ENCODE measurements at places on chromosomes 6 and 20.

DNA sequence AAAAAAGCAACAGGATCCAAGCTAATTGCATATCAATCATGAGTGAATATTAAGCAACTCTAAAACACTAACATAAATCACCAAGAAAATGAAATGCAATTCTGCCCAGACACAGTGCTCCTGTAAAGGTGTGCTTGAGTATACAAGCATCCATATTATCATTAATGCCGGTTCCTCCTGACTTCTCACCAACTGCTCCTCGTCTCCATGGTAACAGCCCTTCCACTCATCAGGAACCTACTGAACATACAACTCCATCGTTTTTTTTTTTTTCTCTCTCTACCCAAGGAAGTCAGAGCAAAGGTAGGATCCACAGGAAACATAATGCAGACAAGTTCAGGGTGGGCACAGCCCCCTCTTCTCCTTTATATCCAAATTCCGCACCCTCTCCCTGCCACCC lies 12.4 kb downstream of the GABBR1 start:
- H3K4me1 ChIP-seq = no peaks in the 10 kb centered on the region
- DNase-seq = no peak
- H3K36me3 ChIP-seq = peaks cover 55% of the 10 kb centered on the region
- H3K27ac ChIP-seq = no peak overlapping the region
- no peaks in the 10 kb centered on the region for H3K27me3 ChIP-seq
- no peak overlapping the region for H3K4me3 ChIP-seq

- no peaks in the 10 kb centered on the region for H3K27me3 ChIP-seq
- no peaks in the 10 kb centered on the region for H3K4me1 ChIP-seq
- H3K36me3 ChIP-seq = peaks cover 12% of the 10 kb centered on the region
- no peak overlapping the region for H3K4me3 ChIP-seq
These were observed 71.9 kb downstream of the KIF16B start for GRCh38 chr20:16501301-16501700.

DNA sequence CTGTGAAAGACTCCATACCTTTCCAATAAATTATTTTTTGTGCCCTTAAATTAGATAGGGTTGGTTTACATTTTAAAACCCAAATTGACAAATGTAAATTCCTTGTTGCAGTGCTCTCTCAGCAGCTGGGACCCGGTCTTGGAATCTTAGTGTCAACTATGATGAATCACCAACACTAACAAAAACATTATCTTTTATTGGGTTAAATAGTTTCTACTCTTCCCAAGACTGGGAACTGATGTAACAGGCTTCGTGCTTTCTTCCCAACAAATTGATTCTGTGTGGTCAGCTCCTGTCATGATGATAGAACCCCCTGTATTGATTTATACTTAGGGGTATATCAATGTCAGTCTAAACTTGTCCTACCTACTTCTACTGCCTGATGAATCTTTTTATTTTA lies 23.2 kb upstream of the AHI1 start:
- H3K4me3 ChIP-seq = no peak overlapping the region
- no peaks in the 10 kb centered on the region for H3K4me1 ChIP-seq
- no peaks in the 10 kb centered on the region for H3K27me3 ChIP-seq
- no peaks in the 10 kb centered on the region for H3K36me3 ChIP-seq
- no peak for DNase-seq

DNA sequence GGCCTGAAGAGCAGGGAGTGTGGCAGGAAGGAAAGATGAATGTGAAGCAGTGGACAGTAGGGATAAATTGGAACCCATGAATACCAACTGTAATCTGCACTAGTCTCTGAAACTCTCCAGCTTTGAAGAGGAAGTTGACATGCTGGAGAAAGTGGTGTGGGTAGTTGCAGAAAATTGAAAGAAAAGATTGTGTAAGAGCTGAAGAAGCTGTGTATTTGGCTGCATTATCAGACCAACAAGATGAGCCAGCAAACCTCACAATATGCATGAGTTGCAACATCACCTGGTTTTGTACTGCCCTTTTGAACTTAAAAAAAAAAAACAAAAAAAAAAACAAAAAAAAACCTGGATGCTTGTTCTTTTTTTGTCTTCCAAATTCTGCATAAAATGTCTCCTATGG lies 921.9 kb upstream of the EYS start:
- H3K36me3 ChIP-seq = no peaks in the 10 kb centered on the region
- no peaks in the 10 kb centered on the region for H3K27me3 ChIP-seq
- no peak overlapping the region for H3K4me3 ChIP-seq
- H3K27ac ChIP-seq = no peak overlapping the region
- no peaks in the 10 kb centered on the region for H3K4me1 ChIP-seq
- peak; percentile 54 for DNase-seq

DNA sequence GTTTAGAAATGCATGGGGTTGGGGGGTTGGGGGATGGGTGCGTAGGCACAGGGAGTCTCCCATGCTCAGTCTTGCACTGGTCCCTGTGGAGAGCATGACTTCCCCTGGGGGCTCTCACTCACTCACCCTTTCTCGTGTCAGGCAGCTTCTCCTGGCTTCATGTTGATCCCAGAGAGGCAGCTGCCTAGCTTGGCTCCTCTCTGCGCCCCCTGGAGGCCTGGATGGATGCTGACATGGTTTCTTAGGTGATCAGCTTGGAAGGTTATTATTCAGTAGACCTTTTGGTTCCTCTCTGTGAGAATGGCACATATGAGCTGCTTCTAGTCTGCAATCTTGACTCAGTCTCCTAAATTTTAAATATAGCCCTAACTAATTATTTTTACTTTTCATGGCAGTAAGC lies 109.3 kb upstream of the FAM83B start:
- H3K4me1 ChIP-seq = no peaks in the 10 kb centered on the region
- H3K4me3 ChIP-seq = no peak overlapping the region
- no peaks in the 10 kb centered on the region for H3K27me3 ChIP-seq
- H3K27ac ChIP-seq = no peak overlapping the region
- DNase-seq = no peak

GRCh38 chr6:36368921-36369865 lies 18.3 kb downstream of the ETV7 start:
- H3K27ac ChIP-seq = no peak overlapping the region
- H3K4me3 ChIP-seq = no peak overlapping the region
- DNase-seq = peak; percentile 92
- H3K27me3 ChIP-seq = peaks cover 5% of the 10 kb centered on the region

- no peaks in the 10 kb centered on the region for H3K27me3 ChIP-seq
- H3K27ac ChIP-seq = no peak overlapping the region
These were observed 46.6 kb downstream of the MOXD1 start for GRCh38 chr6:132354517-132355167.

- no peak for DNase-seq
- no peak overlapping the region for H3K4me3 ChIP-seq
These were observed 7.0 kb downstream of the LBP start for GRCh38 chr20:38353316-38353715.

DNA sequence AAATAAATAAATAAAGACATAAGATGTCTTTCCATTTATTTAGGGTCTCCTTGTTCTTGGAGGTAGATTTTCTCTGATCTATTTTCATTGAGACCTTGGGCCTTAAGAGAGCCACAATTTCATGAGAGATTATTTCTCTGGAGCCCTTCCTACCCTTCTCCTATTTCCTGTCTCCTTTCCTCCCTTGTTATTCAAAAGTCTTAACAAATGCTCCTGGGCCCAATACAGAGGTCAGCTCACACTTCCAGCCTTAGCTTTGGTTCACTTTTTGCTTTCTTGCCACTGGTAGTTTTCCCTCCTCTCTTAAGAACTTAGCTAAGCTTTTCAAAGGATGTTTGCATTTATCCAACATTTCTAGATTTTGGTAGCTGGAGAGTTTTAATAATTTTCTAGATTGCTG lies 44.0 kb downstream of the PTPRA start:
- DNase-seq = no peak
- no peaks in the 10 kb centered on the region for H3K36me3 ChIP-seq
- peaks cover 9% of the 10 kb centered on the region for H3K4me1 ChIP-seq
- H3K4me3 ChIP-seq = no peak overlapping the region

DNA sequence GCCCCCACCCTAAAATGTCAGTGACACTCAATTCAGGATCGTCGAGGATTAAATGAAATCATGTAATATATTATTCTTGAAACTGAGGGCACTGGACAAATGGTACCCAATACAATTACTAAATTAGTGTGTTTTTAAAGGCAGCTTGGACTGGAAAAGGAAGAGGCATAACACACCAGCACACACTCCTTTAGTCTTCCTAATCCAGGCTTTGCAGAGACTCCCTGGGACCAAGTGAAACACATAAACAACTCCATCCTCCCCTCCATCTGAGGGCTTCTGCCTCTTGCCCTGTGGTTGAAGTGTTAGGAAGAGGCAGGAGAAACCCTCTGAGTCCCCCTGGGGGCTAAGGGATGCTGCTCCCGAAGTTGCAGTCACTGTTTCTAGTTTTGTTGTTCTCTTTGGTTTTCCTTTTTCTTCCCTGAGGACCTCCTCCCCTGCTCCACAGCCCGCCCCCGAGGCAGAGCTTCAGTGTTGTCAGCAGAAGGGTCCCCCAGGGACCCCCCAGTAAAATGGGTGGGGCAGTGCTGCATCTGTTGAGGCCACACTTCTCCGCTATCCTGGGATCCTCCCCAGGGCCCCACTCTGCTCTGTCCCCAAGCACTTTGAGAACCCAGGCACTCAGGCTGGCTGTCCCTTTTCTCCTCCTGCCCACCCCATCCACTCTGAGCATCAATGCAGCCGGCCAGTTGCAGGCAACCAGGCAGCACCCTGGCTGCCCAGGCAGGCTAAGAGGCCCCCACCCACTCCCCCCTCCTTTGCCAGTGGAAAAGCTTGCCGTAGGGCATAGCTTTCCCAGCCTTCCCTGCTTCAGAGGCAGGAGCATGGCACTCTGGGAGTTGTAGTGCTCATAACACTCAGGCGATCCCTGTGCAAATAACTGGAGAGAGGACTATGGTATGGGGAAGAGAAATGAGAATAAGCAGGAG lies 5.9 kb downstream of the TMEM63B start:
- H3K36me3 ChIP-seq = no peaks in the 10 kb centered on the region
- H3K27me3 ChIP-seq = no peaks in the 10 kb centered on the region
- H3K4me1 ChIP-seq = peaks cover 21% of the 10 kb centered on the region
- peak; percentile 65 for DNase-seq
- peak overlapping the region; percentile 55 for H3K27ac ChIP-seq
- no peak overlapping the region for H3K4me3 ChIP-seq

DNA sequence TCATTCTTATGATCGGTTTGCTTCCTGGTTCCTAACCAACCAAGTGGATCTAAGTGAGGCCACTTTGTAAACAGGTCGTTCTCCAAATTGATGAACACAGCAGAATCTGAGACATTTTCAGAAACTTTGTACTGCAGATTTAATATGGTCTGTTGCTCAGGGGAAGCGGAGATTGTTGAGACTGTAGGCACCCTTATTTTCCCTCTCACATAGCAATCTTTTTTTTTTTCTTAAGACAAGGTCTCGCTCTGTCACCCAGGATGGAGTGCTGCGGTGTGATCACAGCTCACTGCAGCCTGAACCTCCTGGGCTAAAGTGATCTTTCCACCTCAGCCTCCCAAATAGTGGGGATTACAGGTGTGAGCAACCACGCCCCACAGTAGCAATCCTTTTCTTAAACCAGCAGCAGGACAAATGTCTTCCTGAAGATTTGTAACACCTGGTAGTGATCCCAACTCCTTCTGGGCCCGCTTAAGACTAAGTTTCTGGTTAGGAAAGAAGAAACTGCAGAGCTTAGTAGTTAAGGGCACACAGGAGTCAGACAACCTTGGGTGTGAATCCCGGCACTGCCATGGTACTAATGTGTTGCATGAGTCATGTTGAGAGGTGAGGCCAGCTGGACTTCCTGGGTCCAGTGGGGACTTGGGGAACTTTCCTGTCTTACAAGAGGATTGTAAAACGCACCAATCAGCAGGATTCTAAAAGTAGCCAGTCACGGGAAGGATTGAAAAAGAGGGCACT lies 48.4 kb upstream of the EZR start:
- no peak overlapping the region for H3K27ac ChIP-seq
- no peak for DNase-seq
- no peaks in the 10 kb centered on the region for H3K4me1 ChIP-seq
- no peaks in the 10 kb centered on the region for H3K36me3 ChIP-seq
- H3K4me3 ChIP-seq = no peak overlapping the region
- H3K27me3 ChIP-seq = no peaks in the 10 kb centered on the region

DNA sequence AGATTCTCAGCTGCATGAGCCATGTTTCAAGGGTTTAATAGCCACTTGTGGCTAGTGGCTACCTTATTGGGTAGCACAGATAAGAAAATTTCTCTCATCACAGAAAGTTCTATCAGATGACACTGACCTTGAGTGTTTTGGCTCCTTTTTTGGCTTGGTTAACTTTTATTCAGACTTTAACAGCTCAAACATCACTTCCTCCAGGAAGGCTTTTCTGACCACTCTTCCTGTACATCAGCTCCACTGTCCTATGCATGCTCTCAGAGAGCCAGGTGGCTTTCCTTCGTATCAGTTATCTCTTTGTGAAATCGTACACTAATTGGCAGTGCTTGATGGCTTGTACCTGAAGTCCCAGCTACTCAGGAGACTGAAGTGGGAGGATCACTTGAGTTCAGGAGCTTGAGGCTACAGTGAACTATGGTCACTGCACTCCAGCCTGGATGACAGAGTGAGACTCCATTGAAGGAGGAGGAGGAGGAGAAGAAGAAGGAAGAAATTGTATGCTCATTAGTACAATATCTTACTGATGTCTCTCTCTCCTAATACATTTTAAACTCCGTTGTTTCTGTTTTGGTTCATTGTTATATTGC lies 10.7 kb downstream of the MAFB start:
- no peak overlapping the region for H3K4me3 ChIP-seq
- H3K4me1 ChIP-seq = peaks cover 4% of the 10 kb centered on the region
- DNase-seq = no peak
- no peak overlapping the region for H3K27ac ChIP-seq

GRCh38 chr6:93418408-93419303 lies 703 bp downstream of the EPHA7 start:
- peaks cover 30% of the 10 kb centered on the region for H3K4me1 ChIP-seq
- no peaks in the 10 kb centered on the region for H3K36me3 ChIP-seq
- no peaks in the 10 kb centered on the region for H3K27me3 ChIP-seq

GRCh38 chr20:7695635-7696034 lies 244.6 kb downstream of the HAO1 start:
- no peak overlapping the region for H3K27ac ChIP-seq
- H3K4me3 ChIP-seq = no peak overlapping the region
- H3K27me3 ChIP-seq = no peaks in the 10 kb centered on the region
- no peaks in the 10 kb centered on the region for H3K36me3 ChIP-seq
- no peaks in the 10 kb centered on the region for H3K4me1 ChIP-seq

DNA sequence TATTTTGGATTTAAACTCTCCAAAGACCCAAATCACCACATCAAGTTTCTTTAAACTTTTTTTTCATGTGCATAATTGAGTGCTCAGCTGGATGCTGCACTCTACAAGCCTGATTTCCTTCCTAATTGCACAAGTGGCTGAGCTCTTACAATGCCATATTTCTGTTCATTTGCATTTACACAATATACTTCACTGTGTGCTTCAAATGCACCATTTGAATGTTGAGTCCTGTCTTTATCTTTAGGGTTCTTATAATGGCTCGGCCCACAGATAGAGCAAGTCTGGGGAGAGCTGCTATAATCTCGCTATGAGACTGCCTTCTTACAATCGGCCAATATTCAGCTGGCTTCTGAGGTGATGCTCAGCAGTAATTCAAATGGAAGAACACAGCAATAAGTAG lies 200.6 kb upstream of the MAP3K7 start:
- H3K4me1 ChIP-seq = peaks cover 18% of the 10 kb centered on the region
- no peak overlapping the region for H3K27ac ChIP-seq
- H3K4me3 ChIP-seq = no peak overlapping the region
- DNase-seq = no peak
- no peaks in the 10 kb centered on the region for H3K36me3 ChIP-seq
- H3K27me3 ChIP-seq = no peaks in the 10 kb centered on the region

All from cardiac muscle cell (in vitro differentiated cells and primary cell).